ENCODE measurements at places on chromosomes 3 and 15.

DNA sequence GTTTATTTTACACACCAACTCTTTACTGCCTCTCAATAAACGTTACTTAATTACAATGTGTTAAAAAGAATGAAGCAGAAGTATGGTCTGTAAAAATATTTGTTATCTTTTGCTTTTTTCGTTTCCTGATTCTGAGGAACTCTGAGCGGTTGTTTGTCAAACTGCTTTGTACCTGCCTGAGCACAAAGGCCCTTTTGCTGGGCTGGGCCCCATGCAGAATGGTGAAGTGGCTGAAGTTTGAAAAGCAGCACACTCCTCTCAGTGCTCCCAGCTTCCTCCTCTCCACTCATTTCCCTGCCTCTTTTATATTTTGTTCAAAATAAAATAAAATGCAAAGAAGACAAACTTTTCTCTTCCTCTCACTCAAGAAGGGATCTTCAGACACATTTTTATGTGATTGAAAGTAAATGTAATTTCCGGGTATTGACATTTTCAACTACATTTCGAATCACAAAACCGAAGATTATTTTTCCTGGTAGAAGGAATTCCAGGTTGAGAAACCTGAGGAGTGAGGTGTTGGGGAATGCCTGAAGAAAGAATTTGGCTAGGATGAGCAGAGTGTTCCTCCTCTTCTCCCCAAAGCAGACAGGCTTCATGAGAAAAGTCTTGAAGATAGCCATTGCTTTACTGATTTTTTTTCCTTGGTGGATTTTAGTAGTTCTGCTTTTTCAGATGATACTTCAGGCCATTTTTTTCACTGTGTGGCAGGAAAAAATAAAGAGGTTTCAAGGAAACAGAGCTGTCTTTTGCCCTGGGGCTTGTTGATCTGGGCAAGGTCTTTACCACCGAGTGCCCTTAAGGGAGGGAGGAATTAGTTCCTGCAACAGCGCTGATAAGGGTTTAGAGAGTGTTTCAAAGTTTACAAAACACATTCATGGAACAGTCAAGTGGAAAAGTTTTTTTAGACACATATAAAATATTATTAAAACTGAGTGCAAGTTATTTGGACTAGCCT is 229.8 kb downstream of the NFKBIZ start:
- no peak for DNase-seq

DNA sequence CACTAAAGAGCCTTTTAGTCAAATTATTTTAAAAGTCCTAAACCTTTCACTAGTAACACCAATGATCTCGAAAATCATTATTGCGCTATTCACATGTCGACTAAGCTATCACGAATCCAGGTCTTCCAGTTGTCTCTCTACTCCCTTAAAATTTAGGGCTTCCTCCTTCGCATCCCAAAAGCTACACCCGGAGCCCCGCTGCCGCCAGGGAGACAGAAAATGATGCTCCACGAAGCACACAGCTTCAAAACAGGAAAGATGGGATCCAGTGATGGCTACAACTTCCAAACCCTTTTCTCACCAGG is 253 bp downstream of the IFT80 start:
- DNase-seq: no peak

GRCh38 chr3:188248036-188248561 is 94.1 kb downstream of the LPP start:
- no peak for DNase-seq

GRCh38 chr3:63343674-63344073 is 65.6 kb downstream of the SYNPR start:
- DNase-seq: no peak

- no peak for DNase-seq
Observed at GRCh38 chr3:29601861-29602585, 321.2 kb downstream of the RBMS3 start.

DNA sequence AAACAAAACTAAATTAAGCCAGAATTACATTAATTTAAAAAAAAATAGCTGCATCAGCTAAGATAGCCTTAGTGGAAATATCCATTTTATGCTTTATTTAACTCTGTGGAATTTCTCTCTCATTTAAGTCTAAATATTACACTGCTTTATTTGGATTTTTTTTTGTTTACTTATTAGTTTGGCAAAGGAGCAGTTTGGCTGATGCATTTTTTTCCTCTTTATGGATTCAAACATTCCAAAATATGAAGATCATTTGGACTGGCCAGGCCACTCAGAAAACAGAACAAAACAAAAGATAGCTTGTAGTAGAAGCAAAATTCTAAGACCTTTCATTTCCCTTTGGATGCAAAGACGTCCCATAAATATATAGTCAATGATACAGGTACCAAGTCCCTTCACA is 707.3 kb upstream of the UBE2E2 start:
- DNase-seq: no peak

DNA sequence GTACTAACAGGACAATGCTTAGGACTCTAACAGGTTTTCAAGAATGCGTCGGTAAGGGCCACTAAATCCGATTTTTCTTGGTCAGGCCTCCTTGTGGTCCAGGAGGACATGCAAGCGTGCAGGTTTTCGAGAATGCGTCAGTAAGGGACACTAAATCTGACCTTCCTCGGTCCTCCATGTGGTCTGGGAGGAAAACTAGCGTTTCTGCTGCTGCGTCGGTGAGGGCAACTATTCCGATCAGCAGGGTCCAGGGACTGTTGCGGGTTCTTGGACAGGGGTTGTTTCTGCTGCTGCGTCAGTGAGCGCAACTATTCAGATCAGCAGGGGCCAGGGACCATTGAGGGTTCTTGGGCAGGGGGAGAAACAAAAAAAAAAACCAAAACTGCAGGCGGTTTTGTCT is 7.8 kb upstream of the UBP1 start:
- DNase-seq: no peak

DNA sequence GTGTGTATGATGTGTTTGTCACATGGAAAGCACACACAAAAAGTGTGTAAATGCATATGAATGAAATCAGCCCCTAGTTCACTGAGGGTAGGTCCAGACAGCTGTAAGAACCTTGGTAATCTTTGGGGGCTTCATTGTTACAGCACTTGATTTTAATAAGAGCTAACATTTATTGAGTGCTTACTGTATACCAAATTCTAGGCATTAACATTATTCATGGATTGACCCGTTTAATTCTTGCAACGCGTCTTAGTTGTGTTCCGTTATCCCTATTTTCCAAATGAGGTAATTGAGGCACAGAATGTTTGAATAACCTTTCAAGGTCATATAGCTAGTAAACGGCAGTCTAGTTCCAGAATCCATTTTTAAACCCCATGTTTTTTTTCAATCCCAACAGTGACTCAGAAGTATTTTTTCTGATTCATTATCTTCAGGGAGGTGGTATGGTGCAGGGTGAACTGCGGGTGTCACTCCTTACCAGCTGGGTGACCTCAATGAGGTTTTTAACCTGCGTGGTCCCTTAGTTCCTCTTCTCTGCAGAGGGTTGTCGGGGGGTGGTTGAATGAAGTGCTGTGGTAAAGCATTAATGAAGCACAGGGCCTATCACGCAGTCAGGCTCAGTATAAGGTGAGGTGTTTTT is 14.2 kb downstream of the RAB8B start:
- DNase-seq: no peak

GRCh38 chr3:99568663-99569335 is 69.6 kb upstream of the COL8A1 start:
- DNase-seq: no peak

DNA sequence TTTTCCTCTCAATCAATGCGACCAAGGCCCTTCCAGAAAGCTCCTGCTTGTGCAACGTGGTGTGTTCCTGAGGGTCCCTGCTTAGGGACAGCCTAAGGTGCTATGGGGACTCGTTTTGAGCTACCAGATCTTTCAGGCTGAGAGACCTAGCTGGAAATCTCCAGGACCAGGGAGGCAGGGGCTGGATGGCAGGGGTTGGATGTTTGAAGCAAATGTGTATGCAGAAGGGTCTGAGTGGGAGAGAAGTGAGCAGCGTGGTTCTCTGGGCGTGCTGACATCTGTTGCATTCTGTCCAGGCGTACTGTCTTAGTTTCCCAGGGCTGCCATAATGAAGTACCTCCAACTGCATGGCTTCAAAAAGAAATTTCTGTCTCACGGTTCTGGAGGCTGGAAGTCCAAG is 31.7 kb upstream of the SLCO2A1 start:
- DNase-seq: no peak

GRCh38 chr3:82676356-82677026 is 915.0 kb upstream of the GBE1 start:
- DNase-seq: no peak

- DNase-seq: no peak
Observed at GRCh38 chr15:49309889-49310288, 113.2 kb upstream of the FGF7 start.

- DNase-seq: no peak
Observed at GRCh38 chr3:53833700-53834099, 12.5 kb downstream of the CHDH start.

- DNase-seq: no peak
Observed at GRCh38 chr3:71542521-71543370, 40.8 kb downstream of the FOXP1 start.

DNA sequence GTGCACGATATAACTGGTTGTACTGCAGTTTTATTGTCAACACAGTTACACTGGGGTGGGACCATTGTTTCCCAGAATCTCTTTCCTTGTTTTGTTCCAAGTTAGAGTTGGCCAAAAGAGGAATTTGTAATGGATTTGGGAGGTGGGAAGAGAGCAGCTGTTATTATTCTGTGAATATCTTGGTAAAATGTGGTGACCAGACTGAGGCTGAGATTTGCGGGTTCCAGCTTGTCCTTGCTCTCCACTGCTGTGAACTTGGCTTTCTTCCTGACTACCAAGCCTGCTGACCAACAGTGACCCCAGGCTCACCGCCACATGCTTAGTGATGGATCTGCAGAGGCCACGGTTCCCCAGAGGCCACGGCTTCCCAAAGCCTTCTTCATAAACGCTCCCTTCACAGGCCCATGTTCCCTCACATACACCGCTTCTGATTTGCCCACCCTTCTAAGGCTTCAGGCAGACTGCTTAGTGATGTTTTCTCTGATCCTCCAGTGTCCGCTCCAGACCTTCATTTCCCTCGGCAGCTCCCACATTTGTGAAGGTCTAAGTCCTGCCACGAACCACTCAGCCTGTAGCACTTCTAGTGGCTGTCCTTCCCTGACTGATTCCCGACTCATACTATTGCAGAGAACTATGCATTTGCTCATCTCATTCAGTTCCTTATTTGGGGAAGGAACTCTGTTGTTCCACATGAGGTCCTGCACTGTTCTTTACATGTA is 525.5 kb upstream of the RGMA start:
- no peak for DNase-seq

GRCh38 chr3:44050101-44050500 is 191.6 kb upstream of the TOPAZ1 start:
- no peak for DNase-seq

- no peak for DNase-seq
Observed at GRCh38 chr3:87997298-87997697, 61.5 kb downstream of the CGGBP1 start.

DNA sequence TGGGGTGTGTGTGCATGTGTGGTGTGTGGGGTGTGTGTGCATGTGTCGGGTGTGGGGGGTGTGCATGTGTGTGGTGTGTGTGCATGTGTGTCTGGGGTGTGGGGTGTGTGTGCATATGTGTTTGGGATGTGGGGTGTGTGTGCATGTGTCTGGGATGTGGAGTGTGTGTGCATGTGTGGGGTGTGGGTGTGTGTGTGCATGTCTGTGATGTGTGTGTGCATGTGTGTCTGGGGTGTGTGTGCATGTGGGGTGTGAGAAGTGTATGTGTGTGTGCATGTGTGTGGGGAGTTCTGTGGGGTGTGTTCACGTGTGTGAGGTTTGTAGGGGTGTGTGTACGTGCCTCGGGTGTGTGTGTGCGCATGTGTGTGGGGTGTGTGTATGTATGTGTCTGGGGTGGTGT is 6.7 kb upstream of the OCA2 start:
- no peak for DNase-seq

DNA sequence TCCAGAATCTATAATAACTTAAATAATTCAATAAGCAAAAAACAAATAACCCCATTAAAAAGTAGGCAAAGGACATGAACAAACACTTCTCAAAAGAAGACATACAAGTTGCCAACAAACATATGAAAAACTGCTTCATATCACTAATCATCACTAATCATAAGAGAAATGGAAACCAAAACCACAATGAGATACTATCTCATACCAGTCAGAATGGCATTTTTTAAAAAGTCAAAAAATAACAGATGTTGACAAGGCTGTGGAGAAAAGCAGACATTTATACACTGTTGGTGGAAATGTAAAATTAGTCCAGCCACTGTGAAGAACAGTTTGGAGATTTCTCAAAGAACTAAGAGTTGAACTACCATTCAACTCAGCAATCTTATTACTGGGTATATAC is 19.5 kb upstream of the ZMAT3 start:
- no peak for DNase-seq

GRCh38 chr3:169636928-169637327 is 26.6 kb downstream of the MECOM start:
- DNase-seq: no peak

GRCh38 chr15:100311833-100312476 is 29.8 kb downstream of the ADAMTS17 start:
- no peak for DNase-seq

DNA sequence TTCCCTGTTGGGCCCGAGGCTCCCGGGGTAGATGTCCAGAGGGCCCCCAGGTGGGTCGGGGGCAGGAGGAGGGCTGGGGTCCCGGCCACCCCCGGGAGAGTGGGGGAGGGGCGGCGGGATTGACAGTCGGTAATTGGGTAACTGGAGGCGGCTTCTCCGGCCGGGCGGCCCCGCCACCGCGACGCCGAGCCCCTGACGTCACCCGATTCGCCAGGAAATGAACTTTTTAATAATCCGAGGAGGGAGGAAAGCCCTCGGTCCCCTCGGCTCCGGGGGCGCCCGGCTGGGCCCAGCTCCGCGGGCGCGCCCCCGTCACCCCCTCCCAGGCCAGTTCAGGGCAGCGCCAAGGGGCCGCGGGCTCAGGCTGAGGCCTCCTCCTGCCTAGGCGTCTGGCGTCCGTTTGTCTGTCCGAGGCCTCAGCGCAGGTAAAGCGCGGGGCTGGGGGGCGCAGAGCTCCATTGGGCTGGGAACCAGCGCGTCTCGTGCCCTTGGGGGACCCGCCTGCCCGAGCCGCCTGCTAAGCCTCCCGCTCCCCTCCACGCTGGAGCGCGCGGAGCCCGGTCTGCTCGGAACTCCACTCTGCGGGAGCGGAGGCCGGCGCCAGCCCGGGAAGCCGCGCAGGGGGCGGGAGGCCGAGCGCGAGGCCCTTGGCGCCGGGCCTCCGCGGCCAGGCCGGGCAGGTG is 3.9 kb downstream of the GATA2 start:
- no peak for DNase-seq

DNA sequence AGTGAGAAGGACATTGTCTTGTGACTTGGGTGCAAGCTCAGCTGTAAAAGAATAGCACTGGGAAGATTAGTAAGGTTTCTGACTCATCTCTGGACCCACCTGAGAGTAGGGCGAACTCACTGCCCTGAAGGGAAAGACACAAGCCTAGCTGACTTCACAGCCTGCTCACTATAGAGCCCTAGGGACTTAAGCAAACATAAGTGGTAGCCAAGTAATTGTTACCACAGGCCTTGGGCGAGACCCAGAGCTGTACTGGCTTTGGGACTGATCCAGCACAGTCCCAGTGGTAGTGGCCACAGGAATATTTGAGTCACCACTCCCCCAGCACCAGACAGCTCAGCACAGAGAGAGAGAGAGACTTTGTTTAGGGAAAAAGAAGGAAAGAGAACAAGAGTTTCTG is 429.9 kb downstream of the TBL1XR1 start:
- DNase-seq: no peak

GRCh38 chr3:11567516-11568467 is 75.9 kb downstream of the VGLL4 start:
- no peak for DNase-seq
